ENCODE measurements at places on chromosomes 4 and X. TPM values are rescaled to one million over a fixed set of nuclear protein-coding genes. Genes with fewer than 3 reads are reported as not detected.

Gene SYTL4
- total RNA-seq, result 4.5 TPM

DNA sequence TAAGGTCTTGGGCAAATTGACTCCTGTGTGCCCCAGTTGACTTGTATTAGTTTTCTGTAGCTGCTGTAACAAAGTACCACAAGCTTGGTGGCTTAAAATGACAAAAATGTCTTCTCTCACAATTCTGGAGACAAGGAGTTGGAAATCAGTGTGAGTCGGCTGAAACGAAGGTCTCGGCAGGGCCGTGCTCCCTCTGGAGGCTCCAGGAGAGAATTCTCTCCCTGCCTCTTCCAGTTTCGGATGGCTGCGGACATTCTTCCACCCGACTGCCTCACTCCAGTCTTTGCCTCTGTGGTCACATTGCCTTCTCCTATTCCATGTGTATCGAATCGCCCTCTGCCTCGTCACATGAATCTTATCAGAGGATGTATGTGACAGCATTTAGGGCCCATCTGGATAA lies 66.0 kb upstream of the PHOX2B start:
- H3K4me1 ChIP-seq, result peaks cover 10% of the 10 kb centered on the region
- no peak overlapping the region for H3K27ac ChIP-seq
- H3K27me3 ChIP-seq, result peaks cover 45% of the 10 kb centered on the region
- peak; percentile 34 for DNase-seq

GRCh38 chr4:56050625-56051024 lies 101.9 kb downstream of the CEP135 start:
- H3K4me3 ChIP-seq, result peak overlapping the region; percentile 99
- peaks cover 15% of the 10 kb centered on the region for H3K27me3 ChIP-seq
- DNase-seq, result no peak

Gene CXorf65
- not detected for total RNA-seq

Gene NPNT
- not detected for total RNA-seq

GRCh38 chr4:24965627-24966026 lies 52.8 kb upstream of the CCDC149 start:
- DNase-seq, result no peak
- H3K4me1 ChIP-seq, result no peaks in the 10 kb centered on the region
- no peak overlapping the region for H3K27ac ChIP-seq
- H3K27me3 ChIP-seq, result no peaks in the 10 kb centered on the region
- peaks cover 4% of the 10 kb centered on the region for H3K36me3 ChIP-seq

DNA sequence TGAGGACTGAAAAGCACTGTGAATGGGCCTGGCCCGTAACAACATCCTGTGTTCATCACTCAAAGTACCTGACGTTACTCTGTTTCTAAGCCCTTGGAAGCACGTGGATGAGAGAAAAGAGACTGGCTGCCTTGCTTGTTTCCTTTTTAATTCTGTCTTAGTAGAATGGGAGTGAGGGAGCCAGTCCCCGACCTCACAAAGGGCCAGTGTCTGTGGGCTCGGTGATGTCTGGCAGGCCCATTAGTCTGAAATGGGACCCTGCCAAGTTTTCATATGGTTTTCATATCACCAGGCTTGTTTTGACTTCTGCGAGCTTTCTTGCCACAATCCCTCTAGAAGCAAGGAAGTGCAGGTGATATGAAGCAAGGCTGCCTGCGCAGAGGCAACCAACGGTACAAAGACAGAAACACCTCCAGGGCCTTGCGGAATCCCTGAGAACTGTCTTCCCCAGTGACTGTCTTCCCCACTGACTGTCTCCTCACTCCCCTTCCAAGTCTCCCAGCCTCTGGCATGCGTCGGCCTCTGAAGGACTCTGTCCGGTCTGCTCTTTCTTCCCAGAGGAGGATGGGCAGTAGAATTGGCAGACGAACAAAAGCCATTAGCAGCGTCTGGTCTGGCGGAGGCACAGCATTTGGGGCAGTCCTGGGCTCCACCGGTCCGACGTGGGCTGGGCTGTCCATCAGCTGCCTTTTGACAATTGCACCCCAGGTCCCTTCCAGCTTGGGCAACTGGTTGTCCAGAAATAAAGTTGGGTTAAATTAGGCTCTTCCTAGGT lies 20.2 kb upstream of the RASL11B start:
- no peak overlapping the region for H3K27ac ChIP-seq
- no peak for DNase-seq
- no peak overlapping the region for H3K4me3 ChIP-seq
- no peaks in the 10 kb centered on the region for H3K36me3 ChIP-seq

- H3K36me3 ChIP-seq, result no peaks in the 10 kb centered on the region
- DNase-seq, result no peak
- H3K4me3 ChIP-seq, result no peak overlapping the region
- H3K27me3 ChIP-seq, result no peaks in the 10 kb centered on the region
- H3K4me1 ChIP-seq, result peaks cover 20% of the 10 kb centered on the region
These were observed 58.1 kb downstream of the PHEX start for GRCh38 chrX:22090181-22090580.

- peaks cover 14% of the 10 kb centered on the region for H3K4me1 ChIP-seq
- no peaks in the 10 kb centered on the region for H3K36me3 ChIP-seq
- no peak overlapping the region for H3K27ac ChIP-seq
- DNase-seq, result no peak
These were observed 69.4 kb downstream of the DCHS2 start for GRCh38 chr4:154422152-154422551.

GRCh38 chrX:13411496-13412207 lies 91.8 kb upstream of the ATXN3L start:
- H3K4me1 ChIP-seq, result peaks cover 17% of the 10 kb centered on the region
- no peaks in the 10 kb centered on the region for H3K27me3 ChIP-seq
- H3K27ac ChIP-seq, result no peak overlapping the region
- H3K4me3 ChIP-seq, result no peak overlapping the region

- no peak for DNase-seq
- H3K27me3 ChIP-seq, result peaks cover 14% of the 10 kb centered on the region
- H3K4me1 ChIP-seq, result no peaks in the 10 kb centered on the region
These were observed 106.7 kb downstream of the SPATA18 start for GRCh38 chr4:52157641-52158316.

DNA sequence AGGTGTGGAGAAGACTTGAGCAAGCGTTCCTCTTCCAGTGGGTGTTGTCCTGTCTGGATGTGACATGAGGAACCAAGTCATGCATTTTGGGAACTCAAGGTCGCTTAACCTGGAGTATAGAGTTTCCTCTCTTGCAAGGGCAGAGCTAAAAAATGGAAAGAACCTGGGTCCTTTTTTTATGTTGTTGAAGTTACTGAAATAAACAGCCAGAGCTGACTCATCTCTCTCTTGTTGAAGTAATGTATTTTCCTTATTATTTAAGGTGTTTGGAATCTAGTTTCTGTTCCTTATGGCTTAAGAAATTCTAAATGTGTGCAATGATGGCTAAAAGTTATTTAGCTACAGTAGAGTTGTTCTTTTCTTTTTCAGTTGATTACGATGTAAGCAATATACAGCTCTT lies 314.5 kb downstream of the CAMK2D start:
- H3K4me3 ChIP-seq, result no peak overlapping the region
- no peak for DNase-seq
- no peak overlapping the region for H3K27ac ChIP-seq
- H3K4me1 ChIP-seq, result peaks cover 23% of the 10 kb centered on the region

- DNase-seq, result peak; percentile 46
- no peaks in the 10 kb centered on the region for H3K4me1 ChIP-seq
- no peak overlapping the region for H3K27ac ChIP-seq
- peaks cover 21% of the 10 kb centered on the region for H3K27me3 ChIP-seq
These were observed 27.2 kb downstream of the HTR2C start for GRCh38 chrX:114611018-114611619.

- H3K36me3 ChIP-seq, result no peaks in the 10 kb centered on the region
- H3K4me1 ChIP-seq, result peaks cover 6% of the 10 kb centered on the region
- DNase-seq, result no peak
- no peak overlapping the region for H3K27ac ChIP-seq
These were observed 8.7 kb upstream of the SLC25A4 start for GRCh38 chr4:185134307-185134869.

DNA sequence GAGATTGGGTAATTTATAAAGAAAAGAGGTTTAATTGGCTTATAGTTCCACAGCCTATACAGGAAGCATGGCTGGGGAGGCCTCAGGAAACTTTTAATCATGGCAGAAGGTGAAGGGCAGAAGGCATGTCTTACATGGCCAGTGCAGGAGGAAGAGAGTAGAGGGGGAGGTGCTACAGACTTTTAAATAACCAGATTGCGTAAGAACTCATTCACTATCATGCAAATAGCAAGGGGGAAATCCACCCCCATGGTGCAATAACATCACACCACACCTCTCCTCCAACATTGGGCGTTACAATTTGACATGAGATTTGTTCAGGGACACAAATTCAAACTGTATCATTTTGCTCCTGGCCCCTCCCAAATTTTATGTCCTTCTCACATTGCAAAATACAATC lies 353.8 kb upstream of the PABPC5 start:
- H3K27ac ChIP-seq, result no peak overlapping the region
- no peaks in the 10 kb centered on the region for H3K27me3 ChIP-seq
- no peak for DNase-seq
- peaks cover 8% of the 10 kb centered on the region for H3K4me1 ChIP-seq
- H3K4me3 ChIP-seq, result no peak overlapping the region
- no peaks in the 10 kb centered on the region for H3K36me3 ChIP-seq

GRCh38 chr4:108536577-108536976 lies 83.8 kb upstream of the RPL34 start:
- H3K4me1 ChIP-seq, result peaks cover 34% of the 10 kb centered on the region
- H3K27ac ChIP-seq, result no peak overlapping the region
- no peak for DNase-seq
- no peaks in the 10 kb centered on the region for H3K36me3 ChIP-seq
- H3K27me3 ChIP-seq, result no peaks in the 10 kb centered on the region

DNA sequence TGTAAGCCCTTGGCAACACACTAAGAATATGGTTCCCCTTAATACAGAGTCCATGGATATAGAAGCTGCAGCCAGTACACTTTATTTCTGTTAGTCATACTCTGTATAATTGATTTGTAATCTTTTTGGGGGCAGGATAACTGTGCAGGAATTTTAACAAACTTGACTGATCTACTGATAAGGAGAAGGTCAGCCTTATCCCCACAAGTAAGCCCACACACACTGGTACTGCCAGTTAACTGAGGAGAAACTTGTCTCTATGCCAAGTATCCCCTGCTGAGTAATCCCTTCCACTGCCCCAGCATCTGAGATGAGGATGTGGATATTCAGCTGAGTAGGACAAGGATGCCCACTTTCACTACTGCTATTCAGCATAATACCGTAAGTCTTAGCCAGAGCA lies 154.9 kb upstream of the CXXC4 start:
- no peaks in the 10 kb centered on the region for H3K27me3 ChIP-seq
- no peak for DNase-seq
- H3K27ac ChIP-seq, result no peak overlapping the region
- H3K4me3 ChIP-seq, result no peak overlapping the region

GRCh38 chr4:87399148-87399547 lies 8.2 kb upstream of the HSD17B11 start:
- no peaks in the 10 kb centered on the region for H3K4me1 ChIP-seq
- peaks cover 5% of the 10 kb centered on the region for H3K36me3 ChIP-seq
- H3K27ac ChIP-seq, result no peak overlapping the region
- H3K4me3 ChIP-seq, result no peak overlapping the region
- H3K27me3 ChIP-seq, result no peaks in the 10 kb centered on the region

Gene CTBP1
- 219 TPM for total RNA-seq

- no peak overlapping the region for H3K27ac ChIP-seq
- H3K36me3 ChIP-seq, result no peaks in the 10 kb centered on the region
- H3K27me3 ChIP-seq, result no peaks in the 10 kb centered on the region
- peaks cover 6% of the 10 kb centered on the region for H3K4me1 ChIP-seq
- no peak for DNase-seq
- no peak overlapping the region for H3K4me3 ChIP-seq
These were observed 63.6 kb upstream of the C1QTNF7 start for GRCh38 chr4:15364183-15364582.

GRCh38 chrX:15745179-15745578 lies 7.1 kb downstream of the CA5B start:
- H3K27ac ChIP-seq, result no peak overlapping the region
- peaks cover 23% of the 10 kb centered on the region for H3K4me1 ChIP-seq
- DNase-seq, result no peak
- H3K36me3 ChIP-seq, result no peaks in the 10 kb centered on the region
- H3K27me3 ChIP-seq, result peaks cover 9% of the 10 kb centered on the region
- no peak overlapping the region for H3K4me3 ChIP-seq

Gene TRIM75
- total RNA-seq, result not detected

- H3K4me3 ChIP-seq, result no peak overlapping the region
- no peak overlapping the region for H3K27ac ChIP-seq
- H3K36me3 ChIP-seq, result no peaks in the 10 kb centered on the region
- no peaks in the 10 kb centered on the region for H3K4me1 ChIP-seq
- no peak for DNase-seq
- no peaks in the 10 kb centered on the region for H3K27me3 ChIP-seq
These were observed 126.0 kb downstream of the EMCN start for GRCh38 chr4:100391863-100392262.

- DNase-seq, result no peak
- peaks cover 60% of the 10 kb centered on the region for H3K27me3 ChIP-seq
- peaks cover 16% of the 10 kb centered on the region for H3K4me1 ChIP-seq
- no peak overlapping the region for H3K4me3 ChIP-seq
- no peaks in the 10 kb centered on the region for H3K36me3 ChIP-seq
These were observed 4.0 kb downstream of the TRPC5 start for GRCh38 chrX:112078606-112079005.

Gene SH3BGRL
- total RNA-seq, result 74.9 TPM

DNA sequence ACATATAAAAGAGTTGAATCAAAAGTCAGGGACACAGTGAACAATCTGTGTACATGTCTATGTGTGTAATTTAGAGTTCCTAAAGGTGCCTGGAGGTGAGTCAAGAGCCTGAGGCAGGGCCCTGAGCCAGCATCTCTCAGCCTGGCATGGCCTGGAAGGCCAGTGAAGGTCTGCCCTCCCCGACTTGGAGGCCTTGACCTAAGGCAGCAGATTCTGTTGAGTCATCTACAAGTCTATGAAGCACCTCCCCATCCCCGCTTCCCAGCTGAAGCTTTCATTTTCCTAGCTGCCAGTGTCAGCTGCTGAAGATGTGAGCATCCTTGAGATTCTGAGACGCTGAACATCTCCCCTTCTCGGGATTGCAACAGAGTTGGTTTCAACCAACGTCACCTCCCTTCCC lies 583.9 kb downstream of the BCOR start:
- peaks cover 45% of the 10 kb centered on the region for H3K4me1 ChIP-seq
- H3K27me3 ChIP-seq, result no peaks in the 10 kb centered on the region
- H3K27ac ChIP-seq, result no peak overlapping the region
- no peak overlapping the region for H3K4me3 ChIP-seq
- DNase-seq, result no peak

Gene FGFR3
- total RNA-seq, result 48.1 TPM

Gene TSPAN6
- 69.7 TPM for total RNA-seq

DNA sequence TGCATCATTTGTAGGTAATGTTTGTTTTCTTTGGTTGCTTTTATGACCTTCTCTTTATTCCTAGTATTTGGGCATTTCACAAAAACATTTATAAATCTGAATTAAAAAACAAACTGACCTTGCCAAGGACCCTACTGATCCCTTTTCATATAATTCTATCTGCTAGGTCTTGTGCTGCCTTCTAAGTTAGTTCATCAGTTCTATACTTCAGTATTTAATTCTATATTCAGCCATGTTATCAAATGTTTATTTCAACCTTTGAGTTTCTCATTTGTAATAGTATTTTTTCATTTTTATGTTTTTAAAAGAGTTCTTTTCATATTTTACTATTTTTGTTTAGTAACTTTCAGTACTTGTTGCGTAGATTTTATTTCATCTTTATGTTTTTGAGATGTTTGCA lies 155.3 kb downstream of the SNCA start:
- DNase-seq, result no peak
- no peaks in the 10 kb centered on the region for H3K27me3 ChIP-seq

- H3K4me1 ChIP-seq, result no peaks in the 10 kb centered on the region
- H3K36me3 ChIP-seq, result no peaks in the 10 kb centered on the region
- no peaks in the 10 kb centered on the region for H3K27me3 ChIP-seq
- no peak overlapping the region for H3K4me3 ChIP-seq
These were observed 306.6 kb downstream of the STPG2 start for GRCh38 chr4:97836662-97837061.

Gene AADAT
- 30.7 TPM for total RNA-seq

GRCh38 chr4:71202705-71203104 lies 136.1 kb upstream of the SLC4A4 start:
- DNase-seq, result no peak
- H3K27ac ChIP-seq, result no peak overlapping the region
- no peaks in the 10 kb centered on the region for H3K27me3 ChIP-seq
- H3K4me3 ChIP-seq, result no peak overlapping the region
- no peaks in the 10 kb centered on the region for H3K4me1 ChIP-seq

All from neural crest cell (in vitro differentiated cells).